ENCODE measurements at places on chromosomes 11 and 22.

DNA sequence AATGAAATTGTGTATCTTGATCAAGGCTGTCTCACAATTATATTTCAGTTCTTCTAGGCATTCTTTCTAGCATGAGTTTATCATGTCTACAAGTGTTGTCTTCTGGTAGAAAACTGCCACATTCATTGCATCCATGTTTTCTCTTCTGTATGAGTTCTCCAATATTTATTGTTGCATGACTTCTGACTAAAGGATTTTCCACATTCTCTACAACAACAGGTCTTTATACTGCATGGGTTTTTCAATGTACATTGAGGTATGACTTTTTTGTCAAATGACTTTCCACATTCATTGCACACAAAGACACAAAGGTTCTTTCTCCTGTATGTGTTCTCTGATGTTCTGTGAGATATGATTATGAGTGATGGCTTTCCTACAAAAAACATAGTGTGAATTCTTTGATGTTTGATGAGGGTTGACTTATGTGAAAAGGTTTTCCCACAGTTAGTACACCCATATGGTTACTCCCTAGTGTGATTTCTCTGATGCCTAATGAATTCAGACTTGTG lies 890.6 kb upstream of the CNTN5 start:
- DNase-seq, result no peak

- no peak for DNase-seq
These were observed 1.1 kb downstream of the CREB3L1 start for GRCh38 chr11:46278387-46279125.

DNA sequence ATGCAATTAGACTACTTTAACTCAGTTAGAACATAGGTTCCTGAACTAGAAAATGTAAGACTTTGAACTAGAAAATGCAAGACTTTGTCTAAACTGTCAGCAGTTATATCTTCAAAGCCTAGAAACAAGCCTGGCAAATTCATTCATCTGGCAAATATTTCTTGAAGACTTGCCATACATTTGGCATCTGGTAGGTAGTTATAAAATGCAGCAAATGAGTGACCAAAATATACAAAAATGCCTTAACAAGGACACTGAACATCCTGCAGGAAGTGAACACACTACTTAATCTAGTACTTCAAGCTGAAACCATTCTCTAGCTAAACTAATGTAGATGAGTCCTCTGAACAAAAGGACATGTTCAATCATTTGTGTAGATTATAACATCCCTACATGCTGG lies 84.7 kb upstream of the SCUBE2 start:
- DNase-seq, result no peak

GRCh38 chr11:44057340-44057739 lies 8.7 kb upstream of the ACCS start:
- no peak for DNase-seq

- DNase-seq, result no peak
These were observed 926.6 kb upstream of the CCDC90B start for GRCh38 chr11:84212468-84213390.

GRCh38 chr11:64518928-64519327 lies 72.1 kb upstream of the SLC22A12 start:
- no peak for DNase-seq
